ENCODE measurements at places on chromosomes 5 and 9.

GRCh38 chr5:10691826-10692785, 68.9 kb downstream of the DAP start:
- no peak for DNase-seq

DNA sequence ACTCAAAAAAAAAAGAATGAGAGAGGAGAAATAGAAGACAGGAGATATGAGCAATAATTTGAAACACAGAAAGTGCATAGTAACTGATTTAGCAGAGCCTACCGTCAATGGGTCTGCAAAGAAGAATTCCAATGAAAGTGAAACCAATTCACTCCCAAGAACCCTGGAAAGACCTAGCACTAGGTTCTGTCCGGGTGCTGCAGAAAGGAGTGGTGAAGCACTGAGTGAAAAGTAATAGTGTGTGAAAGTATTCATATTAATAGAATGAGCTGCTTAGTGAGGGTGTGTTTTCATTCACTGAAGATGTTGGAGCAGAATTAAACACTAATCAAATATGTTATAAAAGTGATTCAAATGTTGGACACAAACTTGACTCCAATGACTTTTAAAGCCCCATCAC, 51.3 kb upstream of the SLC30A5 start:
- no peak for DNase-seq

GRCh38 chr9:128768606-128769005, 3.1 kb downstream of the ZER1 start:
- no peak for DNase-seq

DNA sequence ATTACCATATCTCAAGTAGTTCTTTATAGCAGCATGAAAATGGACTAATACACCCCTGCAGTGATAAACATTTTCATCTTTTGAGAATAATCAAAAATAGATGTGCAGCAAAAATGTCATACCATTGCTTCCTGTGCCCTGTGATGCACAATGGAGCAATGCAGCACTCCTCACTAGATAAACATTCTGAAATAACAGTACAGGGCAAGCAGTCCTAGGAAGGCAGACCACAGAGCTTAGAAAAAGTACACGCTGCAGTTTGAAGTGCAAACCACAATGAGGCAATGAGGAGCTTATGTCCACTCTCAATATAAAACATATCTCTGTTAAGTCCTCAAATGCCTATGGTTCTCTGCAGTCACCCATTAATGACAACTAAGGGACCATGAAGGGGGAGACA, 367.6 kb downstream of the PDE4D start:
- no peak for DNase-seq

DNA sequence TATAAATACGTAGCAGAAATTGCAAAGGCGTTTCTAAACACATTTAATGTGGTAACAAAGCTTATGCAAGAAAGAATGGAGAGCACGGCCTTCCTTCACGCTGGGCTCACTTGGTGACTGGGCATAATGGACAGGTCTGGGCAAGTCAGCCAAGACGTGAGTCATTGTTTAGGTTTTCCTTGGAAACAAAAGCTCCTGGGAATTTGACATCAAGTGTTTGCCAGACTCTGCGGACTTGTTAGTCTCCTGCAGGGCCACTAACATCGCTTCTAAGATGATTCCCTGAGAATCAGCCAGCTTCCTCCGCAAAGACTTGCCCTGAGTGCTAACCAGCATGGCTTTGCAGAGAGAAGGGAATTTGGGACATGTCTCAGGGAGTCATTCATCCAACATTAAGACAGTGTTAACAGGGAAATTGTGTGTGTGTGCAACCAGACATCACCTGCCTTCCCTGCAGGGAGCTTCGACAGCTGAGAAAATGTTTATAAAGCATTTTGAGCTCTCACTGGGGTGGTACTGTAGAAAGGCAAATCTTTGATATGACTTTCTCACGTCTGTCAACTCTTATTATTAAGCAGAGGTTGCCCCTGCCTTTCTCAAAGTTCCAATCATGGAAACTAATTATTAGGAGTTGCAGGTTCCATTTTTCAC, 182.5 kb downstream of the NTRK2 start:
- peak; percentile 22 for DNase-seq

- DNase-seq: no peak
Observed at GRCh38 chr9:137497921-137498719, 39.0 kb upstream of the NSMF start.

- DNase-seq: no peak
Observed at GRCh38 chr5:50767588-50767987, 101.2 kb downstream of the PARP8 start.

DNA sequence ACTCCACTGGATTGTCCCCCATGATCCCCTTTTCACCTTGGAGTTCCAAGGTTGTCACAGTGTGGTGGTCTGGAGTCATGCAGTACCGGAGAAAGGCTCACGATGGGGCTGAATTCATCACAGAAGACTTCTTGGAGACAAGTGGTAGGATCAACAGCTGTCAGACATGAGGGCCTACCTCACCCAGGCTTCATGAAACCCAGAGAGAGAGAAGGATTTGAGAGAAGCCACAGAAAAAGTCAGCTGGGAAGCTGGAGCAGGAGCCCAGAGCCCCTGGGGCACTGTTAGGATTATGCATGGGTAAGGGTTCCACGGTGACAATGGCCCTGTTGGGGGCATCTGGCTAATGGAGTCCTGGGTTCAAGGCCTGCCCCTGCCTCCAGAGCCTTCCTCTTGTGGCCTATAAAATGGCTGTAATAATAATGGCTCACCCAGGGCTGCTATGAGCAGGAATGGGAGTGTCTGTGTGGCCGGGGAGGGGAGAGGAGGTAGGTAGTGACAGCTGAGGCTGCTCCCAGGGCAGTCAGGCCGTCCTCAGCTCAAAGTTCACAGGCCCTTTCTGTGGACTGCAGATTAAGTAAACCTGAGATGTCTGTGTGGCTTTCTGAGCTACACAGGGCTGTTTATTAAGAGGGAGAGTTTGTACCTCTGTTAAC, 910 bp downstream of the TRIM14 start:
- DNase-seq: peak; percentile 76

GRCh38 chr9:15501179-15501578, 9.6 kb downstream of the PSIP1 start:
- DNase-seq: no peak
